ENCODE measurements at places on chromosomes 16 and 17.

DNA sequence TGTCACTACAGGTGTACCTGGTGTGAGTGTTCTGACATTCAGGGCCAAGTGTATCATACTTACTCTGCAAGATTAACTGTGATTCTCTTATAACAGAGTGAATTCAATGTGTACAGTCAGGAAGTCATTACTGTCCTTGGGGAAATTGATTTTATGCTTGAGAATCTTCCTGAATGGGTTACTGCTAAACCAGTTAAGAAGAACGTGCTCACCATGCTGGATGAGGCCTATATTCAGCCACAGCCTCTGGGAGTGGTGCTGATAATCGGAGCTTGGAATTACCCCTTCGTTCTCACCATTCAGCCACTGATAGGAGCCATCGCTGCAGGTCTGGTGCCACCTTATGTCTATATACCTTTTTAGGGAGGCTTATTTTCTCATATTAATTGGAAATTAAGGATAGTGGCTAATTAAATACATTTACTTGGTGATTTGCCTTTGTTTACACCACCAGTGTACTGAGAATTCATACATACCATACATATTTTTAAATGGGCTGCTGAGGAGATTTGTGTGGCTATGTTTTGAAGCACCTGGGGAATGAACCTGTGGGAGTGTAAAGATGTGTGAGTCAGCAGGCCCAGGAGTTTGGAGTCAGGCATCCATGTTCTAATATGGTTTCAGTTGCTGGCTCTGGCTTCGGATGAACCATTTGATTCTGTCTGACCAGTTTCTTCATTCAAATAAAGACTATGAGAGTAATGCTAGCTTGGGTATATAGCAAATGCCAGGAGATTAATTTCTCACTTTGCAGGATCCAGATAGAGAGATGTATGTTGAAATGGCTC, 3.1 kb downstream of the ALDH3A2 start:
- DNase-seq: no peak

DNA sequence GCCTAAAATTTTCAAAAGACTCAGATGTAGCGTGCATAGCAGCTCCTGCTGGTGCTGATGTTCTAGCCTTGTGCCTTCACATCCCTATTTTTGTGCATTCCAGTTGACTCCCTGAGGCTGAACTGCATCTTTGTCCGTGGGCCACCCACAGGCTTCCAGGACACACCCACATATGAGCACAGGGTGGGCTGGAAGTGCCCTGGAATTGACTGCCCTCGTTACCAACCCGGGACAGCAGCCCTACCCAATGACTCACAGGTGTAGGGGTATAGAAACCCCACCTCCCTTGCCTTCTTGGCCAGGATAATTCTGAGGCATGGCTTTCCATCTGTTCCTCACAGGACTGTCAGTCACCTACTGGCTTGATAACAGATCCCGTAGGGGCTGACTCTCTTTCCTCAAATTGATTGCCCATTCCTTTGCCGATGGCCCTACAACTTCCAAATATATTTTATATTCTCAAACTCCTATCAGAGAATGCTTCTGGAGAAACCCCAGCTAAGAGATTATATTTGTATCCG, 65.9 kb upstream of the CDH13 start:
- no peak for DNase-seq

- DNase-seq: no peak
Observed at GRCh38 chr17:39696731-39697130, 3.1 kb upstream of the ERBB2 start.

- DNase-seq: no peak
Observed at GRCh38 chr17:32117399-32117798, 24.9 kb upstream of the RHOT1 start.

GRCh38 chr16:15726715-15727114, 76.7 kb downstream of the NDE1 start:
- no peak for DNase-seq

DNA sequence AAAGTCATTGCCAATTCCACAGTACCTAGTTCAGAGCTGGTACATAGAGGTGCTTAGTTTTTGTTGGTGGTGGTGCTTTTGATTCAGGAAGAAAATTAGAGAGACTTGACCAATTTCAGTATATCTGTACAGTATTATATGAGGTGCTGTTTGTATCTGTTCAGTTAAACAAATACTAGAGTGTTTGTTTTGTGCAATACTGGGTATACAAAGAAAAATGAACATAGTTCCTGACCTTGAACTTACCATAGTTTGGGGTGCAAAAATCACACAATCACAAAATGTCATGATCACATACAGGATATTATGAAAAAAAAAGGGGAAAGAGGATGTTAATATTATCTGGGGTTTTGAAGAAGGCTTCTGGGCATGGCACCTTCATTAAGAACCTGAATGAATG, 39.8 kb upstream of the GOT2 start:
- DNase-seq: no peak

DNA sequence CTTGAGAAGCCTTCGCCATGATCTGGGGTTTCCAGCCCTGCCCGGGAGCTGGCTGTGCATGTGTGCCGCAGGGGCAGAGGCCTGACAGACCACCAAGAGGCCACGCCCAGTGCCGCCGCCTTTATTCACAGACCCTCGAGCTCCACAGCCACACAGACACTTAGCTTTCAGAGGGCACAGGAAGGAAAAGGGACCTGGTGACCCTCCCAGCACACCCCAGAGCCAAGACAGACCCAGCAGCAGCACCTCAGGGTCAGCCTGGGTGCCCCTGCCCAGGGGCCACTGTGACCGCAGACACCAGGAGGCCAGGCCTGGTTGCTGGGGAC, 10.8 kb downstream of the MCRIP1 start:
- no peak for DNase-seq

DNA sequence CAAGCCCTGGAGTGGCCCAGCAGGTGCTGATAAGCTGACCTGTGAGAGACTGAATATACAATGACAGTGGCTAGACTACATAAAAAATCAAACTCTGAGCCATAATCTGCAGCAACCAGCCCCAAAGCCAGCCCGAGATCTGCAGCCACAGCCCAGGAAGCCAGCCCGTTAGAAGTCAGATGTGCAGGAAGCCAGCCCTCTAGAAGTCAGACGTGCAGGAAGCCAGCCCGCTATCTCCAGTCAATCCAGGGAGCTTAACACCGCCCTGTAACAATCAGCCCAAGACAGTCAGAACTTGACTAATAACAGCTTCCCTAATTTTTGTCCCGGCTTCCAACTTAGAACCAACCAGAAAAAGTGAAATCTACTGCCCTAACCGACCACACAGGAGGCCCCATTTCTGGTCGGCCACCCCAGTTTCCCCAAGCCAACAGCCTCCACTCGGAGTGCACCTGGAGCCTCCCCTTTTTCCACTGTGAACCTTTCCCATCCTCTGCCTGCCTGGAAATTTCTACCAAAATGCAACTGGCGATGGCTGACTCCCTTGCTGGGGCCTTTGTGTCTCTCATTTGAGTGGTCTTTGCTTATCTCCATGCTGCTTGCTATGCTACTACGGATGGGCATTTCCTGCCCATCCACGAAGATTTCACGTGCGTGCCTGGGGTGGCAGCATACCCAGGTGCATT, 769.3 kb downstream of the KCNJ18 start:
- DNase-seq: no peak

DNA sequence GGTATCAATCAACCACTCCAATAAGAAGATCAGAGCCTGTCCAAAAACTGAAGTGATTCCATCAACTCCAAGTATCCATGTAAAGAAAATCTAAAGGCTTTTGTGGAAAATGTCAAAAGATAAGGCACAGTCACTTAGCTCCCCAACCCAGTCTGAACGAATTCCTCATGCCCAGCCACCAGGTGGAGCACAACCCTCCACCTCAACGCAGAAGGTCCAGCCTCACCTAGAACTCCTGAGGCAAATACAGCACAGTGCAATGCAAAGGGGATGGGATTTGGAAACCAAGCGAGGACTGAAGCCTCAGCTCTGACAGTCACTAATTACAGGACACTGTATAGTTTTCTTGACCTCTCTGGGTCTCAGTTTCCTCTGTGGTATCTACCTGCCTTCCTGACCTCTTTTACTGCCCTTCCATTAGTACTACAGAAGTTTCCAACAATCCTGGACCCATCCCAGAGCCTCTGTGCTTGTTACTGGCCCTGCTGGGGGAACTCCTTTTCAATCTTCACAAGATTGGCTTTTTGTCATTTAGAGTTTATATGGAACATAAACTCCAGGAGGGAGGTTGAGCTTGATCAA, 2.0 kb downstream of the NCBP3 start:
- no peak for DNase-seq

- no peak for DNase-seq
Observed at GRCh38 chr16:4260360-4260759, 12.5 kb downstream of the TFAP4 start.

- DNase-seq: peak; percentile 63
Observed at GRCh38 chr17:58060596-58061191, 22.5 kb upstream of the DYNLL2 start.

- no peak for DNase-seq
Observed at GRCh38 chr16:80932708-80933095, 74.0 kb downstream of the CMC2 start.

GRCh38 chr16:83924686-83925085, 25.8 kb downstream of the MLYCD start:
- DNase-seq: no peak

GRCh38 chr17:951325-952132, 28.0 kb downstream of the NXN start:
- no peak for DNase-seq

- DNase-seq: no peak
Observed at GRCh38 chr16:85905110-85906095, 6.4 kb downstream of the IRF8 start.

DNA sequence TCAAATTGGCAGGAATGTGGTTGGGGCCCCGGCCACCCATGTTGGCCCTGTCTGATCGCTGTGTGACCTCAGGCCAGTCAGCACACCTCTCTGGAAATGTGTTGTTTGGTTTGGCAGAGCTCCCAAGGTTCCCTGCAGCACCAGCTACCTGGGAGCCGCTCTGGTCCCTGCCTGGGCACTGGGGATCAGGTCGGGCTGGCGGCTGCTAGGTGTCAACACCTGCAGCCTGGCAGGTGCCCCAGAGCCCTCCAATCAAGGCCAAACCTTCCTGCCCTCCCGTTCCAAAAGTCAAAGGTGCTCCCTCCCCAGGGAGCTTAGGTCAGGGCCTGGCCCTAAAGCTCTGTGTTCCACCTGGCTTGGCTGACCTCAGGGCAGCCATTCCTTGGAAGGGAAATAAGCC, 55.9 kb downstream of the ZDHHC7 start:
- no peak for DNase-seq

- no peak for DNase-seq
Observed at GRCh38 chr16:55955845-55956244, 80.7 kb upstream of the CES5A start.

DNA sequence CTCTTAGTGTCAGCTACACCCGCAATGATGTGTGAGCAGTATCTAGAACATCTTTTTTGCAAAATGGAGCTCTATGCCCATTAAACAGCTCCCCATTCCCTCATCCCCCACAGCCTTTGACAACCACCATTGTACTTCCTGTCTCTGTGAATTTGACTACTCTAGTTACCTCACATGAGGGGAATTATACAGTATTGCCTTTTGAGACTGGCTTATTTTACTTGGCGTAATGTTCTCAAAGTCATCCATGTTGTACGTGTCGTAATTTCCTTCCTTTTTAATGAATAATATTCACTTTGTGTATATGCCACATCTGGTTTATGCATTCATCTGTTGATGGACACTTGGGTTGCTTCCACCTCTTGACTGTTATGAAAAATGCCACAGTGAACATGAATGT, 23.2 kb upstream of the CCL22 start:
- no peak for DNase-seq

DNA sequence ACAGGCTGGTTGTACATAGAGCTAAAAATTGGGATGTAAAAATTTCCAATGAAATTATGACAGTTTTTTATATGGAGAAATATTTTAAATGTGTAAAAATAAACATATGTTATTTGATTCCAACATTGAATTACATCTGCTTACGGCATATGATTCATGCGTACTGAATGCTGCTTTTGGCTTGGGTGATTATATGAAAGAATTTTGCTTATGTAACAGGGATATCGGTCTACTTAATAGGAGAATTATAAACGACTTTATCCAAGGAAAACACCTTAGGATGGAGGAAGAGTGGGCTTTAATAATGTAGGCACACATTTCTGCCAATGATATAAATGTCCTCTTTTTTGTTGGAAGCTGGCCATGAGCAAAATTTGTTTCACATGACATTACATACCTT, 197.3 kb upstream of the GOT2 start:
- no peak for DNase-seq

- no peak for DNase-seq
Observed at GRCh38 chr17:15462976-15463772, 4.2 kb downstream of the CDRT4 start.
